Astrocyte (in vitro differentiated cells and primary cell): ENCODE measurements at places on chromosomes 7 and 10.

DNA sequence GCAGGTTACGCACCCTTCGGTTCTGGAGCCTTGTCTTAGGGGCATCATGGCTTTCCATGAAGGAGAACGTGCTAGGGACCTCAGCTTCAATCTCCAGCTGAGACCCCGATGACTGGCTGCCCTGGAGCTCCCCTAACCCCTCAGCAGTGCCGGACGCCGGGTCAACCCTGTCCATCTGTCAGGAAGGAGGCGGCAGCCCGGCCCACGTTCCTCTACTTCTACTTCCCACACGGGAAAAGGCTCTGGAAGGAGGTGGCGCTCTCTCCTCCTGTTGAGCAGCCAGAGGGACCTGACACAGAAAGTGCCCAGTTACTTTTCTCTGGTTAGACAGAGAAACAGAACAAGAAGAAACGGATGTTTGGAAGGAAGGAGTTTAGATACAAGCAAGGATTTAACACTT lies 87.4 kb downstream of the DYNC2I1 start:
- no peak for DNase-seq

DNA sequence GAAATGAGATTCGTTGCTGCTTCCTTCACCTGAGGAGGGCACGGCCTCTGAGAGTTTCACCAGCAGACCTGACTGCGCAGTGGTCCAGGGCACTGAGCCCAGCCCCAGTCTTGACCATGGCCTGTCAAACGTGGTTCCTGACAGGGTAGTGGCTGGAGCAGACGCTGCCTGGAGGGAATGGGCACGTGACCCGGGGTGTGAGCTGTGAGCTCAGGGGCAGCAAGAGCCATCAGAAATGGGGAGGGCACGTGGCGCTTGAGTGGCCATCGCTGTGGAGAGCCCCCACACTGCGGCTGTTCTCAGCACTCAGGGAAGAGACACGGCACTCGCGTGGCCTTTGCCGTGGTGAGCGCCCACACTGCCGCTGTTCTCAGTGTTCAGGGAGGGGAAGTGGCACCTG lies 12.0 kb downstream of the FAM20C start:
- no peak for DNase-seq

DNA sequence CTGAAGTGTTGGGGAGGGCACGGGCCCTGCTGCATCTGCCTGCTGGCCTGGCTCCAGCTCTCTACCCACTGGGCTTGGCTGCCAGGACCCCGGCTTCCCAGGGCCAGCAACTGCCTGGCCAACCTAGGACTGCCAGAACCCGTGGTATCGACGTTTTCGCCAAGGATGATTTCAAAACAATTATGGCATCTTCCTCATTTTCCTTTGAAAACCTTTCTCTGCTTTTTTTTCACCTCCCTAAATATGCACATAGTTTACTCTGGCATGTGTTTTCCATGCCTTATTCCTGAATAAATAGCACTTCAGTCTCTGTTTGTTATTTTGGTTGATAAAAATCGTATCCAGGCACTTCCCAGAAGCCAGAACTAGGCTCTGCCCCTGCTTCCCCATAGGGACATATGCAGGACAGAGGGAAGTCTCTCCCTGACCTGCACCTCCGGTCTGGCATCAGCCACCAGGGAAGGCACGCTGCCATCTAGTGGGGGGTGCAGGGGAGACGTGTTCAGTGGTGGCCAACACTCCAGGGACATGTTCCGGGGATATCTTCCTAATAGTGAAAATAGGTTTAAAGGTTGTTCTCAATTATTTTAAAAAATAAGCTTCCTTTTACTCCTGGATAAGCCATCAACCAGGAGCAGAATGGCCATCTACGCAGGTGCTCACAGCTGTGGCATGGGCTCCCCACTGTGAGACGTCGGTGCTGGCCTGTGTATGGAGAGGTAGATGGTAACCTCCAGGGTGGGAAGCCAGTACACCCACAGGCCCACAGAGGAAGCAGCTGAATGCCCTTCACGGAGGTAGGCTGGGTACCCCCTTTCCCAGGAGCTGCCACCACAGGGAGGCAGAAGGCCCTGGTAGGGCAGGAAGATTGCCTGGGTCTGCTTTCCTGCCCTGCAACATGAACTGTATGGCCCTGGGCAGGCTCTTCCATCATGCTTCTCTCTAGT lies 30.7 kb upstream of the ANTXRL start:
- peak; percentile 9 for DNase-seq

- DNase-seq = no peak
Observed at GRCh38 chr7:123398921-123399320, 135.5 kb downstream of the IQUB start.

- no peak for DNase-seq
Observed at GRCh38 chr10:104076743-104077160, 8.9 kb downstream of the COL17A1 start.
